Stimulated activated CD4-positive, alpha-beta T cell treated with anti-CD3 and anti-CD28 coated beads, Interleukin-1b, Interleukin-23, amount 100 ng/mL, for 1 hour (primary cell): ENCODE measurements at places on chromosomes 12 and 14.

DNA sequence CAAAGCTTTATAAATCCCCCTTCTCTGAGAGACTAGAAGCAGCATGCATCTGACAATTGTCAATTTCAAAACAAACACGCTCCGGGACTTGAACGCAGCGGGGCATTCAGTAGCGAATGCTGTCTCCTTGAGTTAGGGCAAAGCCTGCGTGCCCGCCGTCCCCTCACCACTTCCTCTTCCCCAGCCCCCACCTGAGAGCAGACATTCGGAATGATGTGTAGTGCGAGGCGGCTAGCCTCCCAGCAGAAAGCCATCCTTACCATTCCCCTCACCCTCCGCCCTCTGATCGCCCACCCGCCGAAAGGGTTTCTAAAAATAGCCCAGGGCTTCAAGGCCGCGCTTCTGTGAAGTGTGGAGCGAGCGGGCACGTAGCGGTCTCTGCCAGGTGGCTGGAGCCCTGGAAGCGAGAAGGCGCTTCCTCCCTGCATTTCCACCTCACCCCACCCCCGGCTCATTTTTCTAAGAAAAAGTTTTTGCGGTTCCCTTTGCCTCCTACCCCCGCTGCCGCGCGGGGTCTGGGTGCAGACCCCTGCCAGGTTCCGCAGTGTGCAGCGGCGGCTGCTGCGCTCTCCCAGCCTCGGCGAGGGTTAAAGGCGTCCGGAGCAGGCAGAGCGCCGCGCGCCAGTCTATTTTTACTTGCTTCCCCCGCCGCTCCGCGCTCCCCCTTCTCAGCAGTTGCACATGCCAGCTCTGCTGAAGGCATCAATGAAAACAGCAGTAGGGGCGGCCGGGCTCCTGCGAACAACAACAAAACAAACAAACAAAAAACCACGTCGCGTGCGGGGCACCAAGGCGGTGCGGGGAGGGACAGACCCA, 2.2 kb downstream of the PRMT8 start:
- no peak for DNase-seq

DNA sequence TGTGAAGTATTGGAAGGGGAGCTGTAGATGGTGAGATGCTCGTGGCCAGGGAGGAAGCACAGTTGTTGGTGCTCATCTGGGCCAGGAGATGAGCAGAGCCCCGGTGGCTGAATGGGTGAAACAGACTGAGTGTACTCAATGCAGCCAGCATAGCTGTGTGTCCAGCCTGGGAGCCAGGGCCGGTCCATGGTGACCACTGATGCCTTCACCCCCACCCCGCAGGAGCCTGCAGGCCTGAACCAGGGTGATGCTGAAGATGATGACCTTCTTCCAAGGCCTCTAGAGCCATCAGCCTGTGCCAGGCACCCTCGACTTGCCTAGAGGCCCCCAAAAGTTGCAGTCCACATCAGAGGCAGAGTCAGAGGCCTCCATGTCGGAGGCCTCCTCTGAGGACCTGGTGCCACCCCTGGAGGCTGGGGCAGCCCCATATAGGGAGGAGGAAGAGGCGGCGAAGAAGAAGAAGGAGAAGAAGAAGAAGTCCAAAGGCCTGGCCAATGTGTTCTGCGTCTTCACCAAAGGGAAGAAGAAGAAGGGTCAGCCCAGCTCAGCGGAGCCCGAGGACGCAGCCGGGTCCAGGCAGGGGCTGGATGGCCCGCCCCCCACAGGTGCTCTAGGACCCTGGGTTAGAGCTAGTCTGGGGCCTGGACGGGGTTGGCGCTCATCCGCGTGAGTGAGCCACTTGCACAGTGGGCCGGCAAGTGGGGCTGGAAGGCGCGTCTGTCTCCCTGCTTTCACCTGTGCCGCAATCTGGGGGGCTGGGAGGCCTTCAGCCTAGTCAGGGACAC, 3.0 kb downstream of the TNFAIP2 start:
- DNase-seq, result no peak

- no peak for DNase-seq
These were observed 119.1 kb downstream of the PLXNC1 start for GRCh38 chr12:94267537-94267872.

DNA sequence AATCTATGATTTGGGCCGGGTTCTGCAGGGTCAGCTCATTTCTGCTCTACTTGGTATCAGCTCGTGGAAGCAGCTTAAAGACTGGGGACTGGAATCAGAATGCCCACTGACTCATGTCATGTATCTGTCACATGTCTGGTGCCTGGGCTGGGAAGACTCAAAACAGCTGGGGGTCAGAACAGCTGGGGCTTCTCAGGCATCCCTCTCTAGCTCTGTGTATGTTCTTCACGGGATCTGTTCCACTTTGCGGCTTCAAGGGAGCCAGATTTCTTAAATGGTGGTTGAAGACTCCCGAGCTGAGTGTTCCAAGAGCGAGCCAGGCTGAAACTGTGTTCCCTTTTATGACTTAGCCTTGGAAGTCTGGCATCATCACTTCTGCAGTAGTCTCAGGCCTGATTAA, 11.9 kb downstream of the AEBP2 start:
- DNase-seq, result no peak

GRCh38 chr12:48351022-48351708, 446 bp upstream of the ZNF641 start:
- no peak for DNase-seq

GRCh38 chr14:75496755-75497154, 25.5 kb upstream of the BATF start:
- DNase-seq, result no peak

DNA sequence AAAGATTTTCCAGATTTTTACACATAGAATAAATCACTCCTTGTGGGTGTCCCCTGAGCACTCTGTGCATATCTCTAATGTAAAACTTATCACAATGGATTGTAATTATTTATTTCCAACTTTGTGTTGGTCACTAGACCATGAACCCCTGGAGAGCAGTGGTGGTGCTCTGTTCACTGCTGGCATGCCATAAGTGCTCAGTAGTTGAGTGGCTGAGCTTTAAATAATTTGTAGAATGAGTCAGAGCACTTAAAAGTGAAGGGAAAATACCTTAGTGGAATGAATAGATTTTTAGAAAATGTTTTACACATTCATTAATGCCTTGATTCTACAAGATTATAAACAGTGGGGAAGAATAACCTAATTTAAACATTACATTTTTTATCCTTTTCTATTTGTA, 6.3 kb downstream of the MGAT4C start:
- DNase-seq, result no peak

- DNase-seq, result no peak
These were observed 78.9 kb downstream of the DACT1 start for GRCh38 chr14:58716706-58717105.

GRCh38 chr14:89941830-89942377, 12.6 kb downstream of the EFCAB11 start:
- DNase-seq, result no peak

DNA sequence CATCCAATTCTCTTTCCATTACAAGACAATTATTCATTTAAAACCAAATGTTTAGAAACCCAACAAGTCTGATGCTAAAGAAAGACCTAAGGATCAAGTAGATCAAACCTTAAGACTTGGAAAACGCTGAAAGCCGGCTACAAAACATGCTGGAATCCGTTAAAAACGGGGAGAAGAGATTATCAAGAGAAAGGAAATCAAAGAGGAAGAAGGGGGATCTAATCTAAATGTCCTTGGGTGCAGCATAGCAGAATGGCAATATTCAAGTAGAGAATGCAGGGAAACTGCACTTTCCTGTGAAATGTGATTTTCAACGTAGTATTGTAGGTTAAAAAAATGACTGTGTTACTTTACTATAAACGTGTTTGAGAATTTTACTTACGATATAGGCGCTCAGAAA, 1.3 kb downstream of the PPP1R13B start:
- no peak for DNase-seq

DNA sequence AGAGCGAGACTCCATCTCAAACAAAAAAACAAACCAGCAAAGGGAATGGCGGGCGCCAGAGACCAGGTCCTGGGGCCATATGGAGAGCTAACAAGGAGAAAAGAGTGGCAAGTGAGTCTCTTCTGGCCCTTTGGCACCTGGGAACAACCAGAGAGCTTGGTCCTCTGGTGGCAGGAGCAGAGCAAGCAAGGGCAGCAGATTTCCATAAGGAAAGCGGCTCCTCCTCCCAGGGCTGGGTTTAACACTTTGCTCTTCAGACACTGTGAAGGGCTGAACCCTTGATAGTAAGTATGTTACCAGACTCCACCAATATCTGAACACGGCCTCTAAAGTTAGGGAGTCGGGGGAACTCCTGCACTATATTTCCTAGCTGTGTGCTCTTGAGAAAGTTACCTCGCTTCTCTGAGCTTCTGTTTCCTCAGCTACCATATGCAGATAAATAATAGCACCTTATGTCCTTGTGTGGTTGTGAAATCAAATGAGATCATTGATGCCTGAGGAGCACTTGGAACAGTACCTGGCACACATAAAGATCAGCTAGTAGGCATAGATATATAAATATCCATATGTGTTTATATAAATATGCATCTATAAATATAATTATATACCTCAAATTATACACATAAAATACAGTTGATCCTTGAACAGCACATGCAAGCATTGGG, 33.4 kb upstream of the PLEKHG6 start:
- no peak for DNase-seq

DNA sequence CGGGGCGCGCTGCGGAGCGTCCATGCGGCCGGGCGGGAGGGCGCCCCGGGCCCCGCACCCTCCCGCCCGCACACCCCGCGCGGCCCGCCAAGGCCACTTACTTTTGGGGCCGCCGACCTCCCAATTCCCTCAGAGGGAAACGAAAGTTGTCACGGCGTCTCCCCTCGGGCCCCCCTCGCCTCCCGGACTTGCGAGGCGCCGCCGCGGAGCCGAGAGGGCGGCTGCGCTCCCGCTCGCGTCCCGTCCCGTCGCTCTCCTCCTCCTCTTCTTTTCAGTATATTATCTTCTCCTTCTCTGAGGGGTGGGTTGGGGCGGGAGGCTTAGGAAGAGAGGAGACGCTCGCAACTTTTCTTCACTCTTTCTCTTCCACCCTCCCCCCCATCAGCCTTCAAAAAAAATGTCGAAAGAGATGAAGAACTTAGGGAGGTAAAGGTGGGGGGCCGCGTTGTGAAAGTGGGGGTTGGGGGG, 613 bp downstream of the DUSP16 start:
- DNase-seq, result no peak

DNA sequence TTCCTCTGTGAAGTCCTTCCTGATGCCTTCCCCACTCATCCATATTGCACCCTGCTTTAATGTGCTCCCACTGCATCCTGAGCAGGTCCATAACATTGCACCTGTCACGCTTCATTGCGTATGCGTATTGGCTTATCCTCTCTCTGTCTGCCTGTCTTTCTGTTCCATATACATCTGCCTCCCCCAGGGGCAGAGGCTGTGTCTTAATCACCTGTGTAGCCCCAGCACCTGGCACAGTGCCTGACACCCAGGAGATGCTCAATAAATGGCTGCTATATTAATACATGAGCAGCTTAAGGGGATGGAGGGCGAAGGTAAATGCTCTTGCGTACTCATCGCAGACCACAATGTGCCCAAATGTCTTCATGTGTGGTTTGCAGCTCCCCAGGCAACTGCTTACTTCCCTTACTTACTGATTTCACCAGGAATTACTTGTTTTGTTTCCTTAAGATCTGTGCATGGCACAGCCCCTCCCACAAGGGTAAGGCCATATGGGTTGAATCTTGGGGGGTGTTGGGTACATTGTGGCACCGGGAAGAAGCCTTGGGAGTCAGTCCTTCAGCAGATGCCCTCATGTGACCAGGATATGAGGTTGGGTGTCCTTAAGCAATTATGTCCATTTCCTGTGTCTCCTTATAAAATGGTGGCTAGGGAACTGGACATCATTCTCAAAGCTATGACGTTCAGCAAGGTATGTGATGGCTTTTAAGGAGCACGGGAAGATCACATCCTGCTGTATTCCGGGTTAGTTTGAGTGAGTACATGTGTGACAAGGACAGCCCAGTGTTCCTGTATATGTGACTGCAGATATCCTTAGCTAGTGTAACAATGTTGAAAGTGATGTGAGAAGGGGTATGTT, 848 bp upstream of the CPNE6 start:
- no peak for DNase-seq

GRCh38 chr14:73223049-73223448, 14.3 kb upstream of the PAPLN start:
- no peak for DNase-seq

DNA sequence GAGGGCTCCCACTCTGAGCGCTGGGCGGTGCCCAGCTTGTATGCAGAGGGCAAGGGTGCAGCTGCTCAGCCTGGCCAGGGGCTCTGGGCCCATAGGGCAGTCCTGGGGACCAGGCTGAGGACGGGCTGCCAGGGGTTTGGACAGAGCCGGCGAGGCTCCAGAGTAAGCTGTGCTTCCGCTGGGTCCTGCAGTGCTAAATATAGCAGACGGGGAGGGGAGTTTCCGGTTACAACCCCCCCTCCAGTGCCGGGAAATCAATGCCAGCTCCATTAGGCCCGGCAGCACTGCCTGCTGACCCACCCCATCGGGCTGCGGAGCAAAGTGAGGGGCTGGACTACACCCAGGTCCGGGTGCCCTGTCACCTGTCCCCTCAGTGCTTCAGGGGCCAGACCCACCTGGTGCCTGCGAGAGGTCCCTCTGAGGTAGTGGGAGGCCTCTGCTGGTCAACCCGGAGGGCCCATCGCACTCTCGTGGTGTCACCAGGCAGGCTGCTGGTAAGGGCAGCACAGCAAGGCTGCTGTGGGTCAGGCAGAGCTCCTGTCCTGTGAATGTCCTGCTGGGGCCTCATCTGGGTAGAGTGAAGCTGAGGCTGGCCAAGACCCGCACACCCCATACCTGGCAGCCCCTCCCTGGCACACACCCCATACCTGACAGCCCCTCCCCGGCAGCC, 2.6 kb upstream of the JAG2 start:
- DNase-seq, result no peak

DNA sequence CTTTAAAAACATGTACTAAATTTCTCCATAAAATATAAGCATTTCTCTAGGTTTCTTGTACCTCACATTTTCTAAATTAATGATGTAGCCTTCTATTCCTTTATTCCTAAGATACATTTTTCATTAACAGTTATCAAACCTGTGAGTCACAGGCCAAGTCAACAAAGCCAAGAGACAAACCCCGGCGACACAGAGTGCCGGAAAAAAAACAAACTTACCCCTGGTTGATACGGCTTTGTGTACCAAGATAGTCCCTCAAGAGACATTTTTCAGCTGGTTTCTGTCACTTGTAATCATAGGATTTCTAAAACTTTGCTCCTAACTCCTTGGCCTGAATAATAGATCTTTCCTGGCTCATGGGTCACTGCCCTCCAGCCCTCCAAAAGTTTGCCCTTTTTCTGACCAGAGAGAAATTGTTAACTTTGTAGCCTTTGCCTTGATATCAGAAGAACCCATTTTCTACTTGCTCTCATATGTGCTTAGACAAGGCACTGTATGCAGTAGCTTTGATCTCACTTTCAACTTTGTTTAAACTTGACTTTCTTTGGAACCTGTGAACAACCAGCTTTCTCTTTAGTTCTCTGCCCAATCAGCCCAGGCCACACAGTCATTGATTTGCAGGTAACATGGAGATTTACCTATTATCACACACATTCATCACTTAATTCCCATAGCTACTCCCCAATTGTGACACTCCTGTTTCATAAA, 172.2 kb downstream of the PRKD1 start:
- DNase-seq, result no peak

DNA sequence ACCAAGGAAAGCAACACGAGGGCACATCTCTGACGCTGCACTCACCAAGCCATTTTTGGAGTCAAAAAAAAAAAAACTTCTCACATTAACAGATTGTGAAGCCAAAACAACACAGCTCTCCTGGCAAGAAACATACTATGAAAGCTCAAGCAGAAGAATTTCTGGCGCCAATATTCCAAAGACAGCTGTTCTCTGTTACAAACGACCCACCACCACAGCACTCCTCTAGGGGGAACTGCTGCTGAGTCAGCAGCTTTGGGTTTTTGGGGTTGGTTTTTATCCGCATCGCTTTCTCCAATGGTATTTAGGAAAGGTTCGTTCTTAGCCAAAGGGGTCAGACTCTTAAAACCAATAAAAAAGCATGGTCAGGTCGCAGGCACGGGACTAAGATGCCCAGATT, 379.4 kb downstream of the RPS29 start:
- DNase-seq, result no peak
